ENCODE measurements at places on chromosomes 6 and 20.

GRCh38 chr6:52675372-52675771 is 4.5 kb downstream of the TMEM14A start:
- no peak for DNase-seq

DNA sequence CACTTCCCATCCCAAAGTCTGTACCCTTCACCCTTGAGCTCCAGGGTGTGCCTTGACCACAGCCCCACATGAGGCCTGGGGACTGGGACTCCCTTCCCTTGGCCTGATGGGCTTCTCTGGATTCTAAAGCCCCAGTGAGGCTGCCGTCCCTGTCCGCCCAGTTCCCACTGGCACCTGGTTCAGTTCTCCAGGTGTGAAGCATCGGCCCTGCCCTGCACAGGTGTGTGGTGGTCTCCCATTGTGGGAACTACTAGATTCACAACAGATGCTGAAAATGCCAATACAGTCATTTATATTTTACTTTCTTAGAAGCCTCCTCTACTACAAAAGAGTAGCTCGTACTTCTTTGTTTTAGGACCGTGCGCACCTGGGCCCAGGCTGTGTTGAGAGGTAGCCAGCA is 72.8 kb downstream of the TTLL2 start:
- DNase-seq = no peak

GRCh38 chr6:34004706-34005105 is 141.2 kb downstream of the GRM4 start:
- DNase-seq = no peak

DNA sequence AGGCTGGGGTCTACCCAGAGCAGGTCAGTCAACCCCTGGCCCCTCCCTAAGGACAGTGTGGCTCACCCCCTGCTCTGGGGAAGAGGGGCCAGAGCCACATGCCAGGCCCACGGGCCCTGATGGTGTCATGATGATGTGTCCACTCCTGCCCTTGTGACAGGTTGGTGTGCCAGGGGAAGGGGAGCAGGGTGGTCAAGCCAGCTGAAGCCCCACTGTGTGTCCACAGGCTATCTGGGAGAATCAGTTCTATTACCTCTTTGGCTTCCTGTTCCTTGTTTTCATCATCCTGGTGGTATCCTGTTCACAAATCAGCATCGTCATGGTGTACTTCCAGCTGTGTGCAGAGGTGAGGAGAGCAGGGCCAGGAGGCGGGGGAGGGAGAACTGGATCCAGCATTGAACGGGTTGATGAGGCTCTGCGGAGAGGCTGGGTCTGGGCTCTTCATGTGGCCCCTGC is 47.7 kb downstream of the PLAGL2 start:
- no peak for DNase-seq

DNA sequence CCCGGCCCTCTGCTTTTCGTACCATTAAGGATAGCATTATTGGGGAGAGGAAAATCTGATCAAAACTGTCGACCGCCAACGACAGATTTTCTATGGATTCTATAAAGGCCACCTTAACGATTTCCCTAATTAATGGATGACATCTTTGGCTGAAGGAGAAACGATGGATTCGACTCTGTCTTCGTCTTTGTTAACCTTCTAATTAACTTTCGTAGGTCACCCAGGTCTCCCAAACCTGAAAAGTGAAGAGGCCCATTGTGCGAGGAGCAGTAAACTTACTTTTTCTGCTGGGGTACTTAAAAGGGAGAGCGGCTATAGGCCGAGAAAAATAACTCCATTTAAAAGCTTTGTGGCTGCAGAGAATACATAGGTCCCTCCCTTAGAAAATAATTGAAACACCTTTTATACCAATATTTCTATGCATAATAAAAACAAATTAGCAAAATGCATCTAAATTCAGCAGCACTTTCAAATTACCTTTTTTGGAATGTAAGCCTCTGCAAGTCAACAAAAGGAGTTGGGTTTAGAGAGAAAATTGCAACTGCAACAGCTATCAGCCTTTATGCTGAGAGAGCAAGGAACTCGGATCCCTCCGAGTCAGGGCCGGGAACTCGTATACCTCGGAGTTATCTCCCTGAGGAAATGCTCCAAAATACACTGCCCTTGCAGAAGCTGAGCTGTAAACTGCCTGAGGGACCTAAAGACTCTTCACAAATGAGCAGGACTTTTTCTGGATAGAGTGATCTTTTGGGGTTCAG is 31.4 kb upstream of the NR2E1 start:
- no peak for DNase-seq

GRCh38 chr6:43491750-43492661 is 14.6 kb downstream of the TJAP1 start:
- no peak for DNase-seq

DNA sequence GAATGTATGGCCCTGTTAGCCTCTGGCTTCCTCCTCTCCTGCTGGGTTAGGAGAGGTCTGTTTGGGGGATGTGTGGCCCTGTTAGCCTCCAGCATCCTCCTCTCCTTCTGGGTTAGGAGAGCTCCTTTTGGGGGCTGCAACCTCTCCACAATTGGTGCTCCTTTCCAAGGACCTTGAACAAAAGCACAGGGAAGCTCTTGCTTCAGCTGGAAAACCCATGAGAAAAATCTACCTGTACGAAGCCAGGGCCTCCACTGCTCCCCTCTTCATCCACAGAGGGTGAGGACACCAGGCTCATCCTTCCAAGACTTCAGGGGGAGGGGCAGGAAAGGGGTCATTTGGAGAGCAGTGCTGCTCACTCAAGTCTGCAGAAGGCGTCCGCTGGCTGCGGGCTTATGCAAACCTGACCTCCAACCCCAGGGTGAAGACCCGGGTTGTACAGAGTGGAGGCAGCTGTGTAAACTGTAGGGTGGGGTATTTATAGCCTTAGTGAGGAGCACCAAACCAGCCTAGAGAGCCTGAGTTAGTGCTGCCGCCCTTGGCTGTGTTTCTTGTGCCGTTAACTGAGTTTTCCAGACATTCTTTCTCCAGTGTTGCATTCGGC is 62.1 kb downstream of the SLC24A3 start:
- DNase-seq = peak; percentile 53

DNA sequence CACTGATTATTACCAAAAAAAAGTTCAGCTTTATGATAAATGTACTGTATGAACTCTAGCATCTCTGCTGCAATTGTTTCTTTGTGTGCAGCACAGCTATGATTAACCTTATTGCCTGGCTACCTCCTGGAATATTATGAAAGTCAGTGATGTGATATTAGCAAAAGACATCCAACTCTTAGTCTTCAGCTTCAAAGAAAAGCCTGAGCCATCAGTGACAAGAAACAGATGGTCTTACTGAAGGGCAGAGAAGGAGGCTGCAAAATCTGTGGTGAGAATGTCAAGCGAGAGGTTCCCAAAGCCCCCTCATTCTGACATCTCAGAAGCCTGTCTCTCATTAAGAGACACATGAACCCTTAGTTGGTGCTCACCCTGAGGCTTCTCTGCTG is 89.4 kb upstream of the TNFAIP3 start:
- DNase-seq = no peak

DNA sequence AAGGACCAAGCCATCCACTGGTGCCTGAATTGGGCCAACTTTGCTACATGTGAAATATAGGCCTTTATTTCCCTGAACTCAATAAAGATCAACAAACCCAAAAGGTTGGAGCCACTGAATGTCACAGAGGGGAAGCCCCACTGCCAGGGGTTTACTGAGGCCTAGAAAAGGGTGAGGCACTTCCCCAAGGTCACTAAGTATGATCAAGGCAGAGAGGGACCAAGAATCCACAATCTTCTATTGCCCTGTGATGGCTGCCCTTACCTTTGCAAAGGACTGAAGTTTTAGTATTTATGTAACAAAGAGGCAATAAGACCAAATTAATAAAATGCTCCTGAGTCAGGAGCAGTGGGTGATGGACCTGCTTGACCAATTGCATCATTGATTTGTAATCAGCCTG is 18.0 kb downstream of the TREM1 start:
- DNase-seq = no peak

- no peak for DNase-seq
These were observed 79.6 kb upstream of the AHI1 start for GRCh38 chr6:135577059-135577538.

Measured in left lobe of liver (tissue), 2 donors.